Ascending aorta (tissue), 2 donors: ENCODE measurements at places on chromosomes 2 and 18. TPM values are rescaled to one million over a fixed set of nuclear protein-coding genes. Genes with fewer than 3 reads are reported as not detected.
A peak's percentile ranks its signal among the peaks of the same experiment; 100 is the strongest.

RIT2 gene
- not detected for total RNA-seq

RSAD2 gene
- 0.32 TPM for total RNA-seq

MYOM1 gene
- 7.8 TPM for total RNA-seq

KCNG2 gene
- not detected for total RNA-seq

CPLX4 gene
- total RNA-seq = not detected

DNA sequence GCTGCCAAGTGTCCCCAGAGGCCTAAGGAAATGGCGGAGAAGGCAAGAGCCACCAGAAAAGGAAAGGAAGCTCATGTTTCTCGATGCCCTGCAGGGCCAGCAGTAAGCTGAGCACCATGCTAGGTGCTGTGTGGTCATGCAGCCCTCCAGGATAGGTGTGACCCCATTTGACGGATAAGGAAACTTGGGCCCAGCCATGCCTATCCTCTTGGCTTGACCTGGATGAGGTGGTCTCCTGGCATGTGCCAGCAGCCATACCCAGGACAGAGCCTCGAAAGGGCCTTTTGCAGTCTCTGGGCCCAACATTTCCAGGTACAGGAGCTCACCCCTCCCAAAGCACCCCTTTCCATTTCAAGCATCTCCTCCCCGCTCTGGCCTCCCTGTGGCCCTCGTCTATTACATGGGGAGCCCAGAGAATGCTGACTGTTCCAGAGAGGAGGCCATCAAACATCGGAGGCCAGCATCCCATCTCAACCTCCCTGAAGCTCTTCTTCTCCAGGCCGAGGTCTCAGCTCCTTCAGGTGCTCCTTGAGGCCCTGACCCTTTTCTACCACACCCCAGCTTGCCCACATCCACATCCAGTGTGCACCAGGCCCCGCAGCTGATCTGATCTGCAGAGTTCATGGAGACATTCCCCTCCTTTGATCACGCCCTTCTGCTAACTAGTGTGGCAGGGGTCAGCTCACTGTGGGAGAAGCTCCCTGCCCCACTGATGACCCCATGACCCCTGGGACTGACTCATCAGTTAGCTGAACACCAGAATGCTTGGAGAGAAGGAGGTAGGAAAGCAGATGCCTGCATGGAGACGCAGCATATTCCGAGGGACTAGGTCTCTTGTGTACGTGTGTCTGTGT is 208.4 kb downstream of the TNS1 start:
- DNase-seq = peak; percentile 63

GALNT14 gene
- not detected for total RNA-seq

DNA sequence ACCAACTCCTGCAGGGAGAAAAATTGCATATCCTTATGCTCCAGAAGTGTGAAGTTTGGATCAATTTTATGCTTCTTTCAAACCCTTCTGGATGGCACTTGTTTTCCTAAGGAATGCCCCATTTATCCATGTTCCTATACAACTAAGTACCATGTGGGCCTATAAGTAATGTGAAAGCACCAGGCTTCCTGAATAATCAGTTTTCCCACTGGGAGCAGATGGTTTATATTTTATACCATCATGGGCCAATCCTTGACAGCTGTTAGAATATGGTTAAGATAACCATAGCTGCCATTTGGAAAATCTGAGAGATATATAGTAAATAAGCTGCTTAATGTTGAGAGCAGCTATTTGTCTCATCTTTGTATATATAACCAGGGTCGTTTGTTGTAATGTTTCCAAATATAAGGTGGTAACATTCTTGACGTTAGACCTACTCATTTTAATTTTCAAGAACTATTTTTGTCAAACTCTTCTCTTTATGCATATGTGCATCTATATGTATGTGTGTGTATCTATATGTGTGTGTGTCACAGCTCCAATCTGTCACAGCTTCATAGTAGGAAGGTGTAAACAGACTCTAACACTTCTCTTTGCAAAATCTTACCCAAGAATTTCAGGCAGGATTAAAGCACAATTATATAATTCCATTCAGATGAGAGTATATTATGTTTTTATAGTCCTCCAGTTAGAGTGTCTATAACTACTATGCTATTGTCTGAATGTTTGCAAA is 458.7 kb upstream of the GCFC2 start:
- DNase-seq = no peak

LIPG gene
- total RNA-seq = 1.6 TPM

ANKRD30B gene
- not detected for total RNA-seq

GRCh38 chr2:40243581-40244187 is 208.2 kb downstream of the SLC8A1 start:
- no peak for DNase-seq

DNA sequence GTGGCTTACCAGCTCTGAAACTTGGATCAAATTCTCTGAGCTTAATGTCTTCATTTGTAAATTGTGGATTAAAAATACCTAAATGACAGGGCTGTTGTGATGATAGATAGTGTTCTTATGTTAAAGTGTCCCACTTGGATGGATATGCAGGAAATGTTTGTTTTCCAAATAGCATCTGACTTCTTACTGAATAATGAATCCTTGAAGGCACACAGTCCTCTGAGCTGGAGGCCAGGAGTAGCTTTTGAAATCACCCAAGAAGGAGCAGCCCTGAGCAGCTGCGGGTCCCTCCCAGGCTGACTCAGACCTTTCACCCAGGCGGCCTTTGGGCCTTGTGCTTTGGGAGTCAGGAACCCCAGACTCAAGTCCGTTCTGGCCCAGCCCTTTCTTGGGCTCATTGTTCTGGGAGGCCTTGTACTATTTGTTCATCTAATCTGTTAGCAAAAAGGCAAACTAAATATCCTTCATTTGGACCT is 173.0 kb upstream of the GATA6 start:
- no peak for DNase-seq

- DNase-seq = no peak
Observed at GRCh38 chr2:197803033-197803444, 1.4 kb upstream of the PLCL1 start.

DNA sequence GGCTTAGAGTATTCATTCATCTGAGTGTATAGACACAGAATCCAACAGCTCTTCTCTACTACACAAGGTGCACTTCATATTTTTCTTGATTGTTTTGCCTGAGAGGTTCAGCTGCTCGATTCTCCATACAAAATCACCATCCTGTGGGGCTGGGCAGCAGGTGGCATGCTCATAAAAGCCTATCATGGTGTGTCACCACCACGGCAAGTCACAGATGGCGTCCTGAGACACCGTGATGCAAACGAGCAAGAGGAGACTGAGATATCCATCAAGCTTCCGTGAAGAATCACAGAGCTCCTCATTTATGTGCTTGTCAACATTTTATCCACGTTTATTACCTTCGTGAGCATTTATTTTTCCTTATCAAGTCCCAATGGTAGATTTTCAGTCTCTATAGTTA is 22.4 kb upstream of the NRP2 start:
- DNase-seq = no peak

DNA sequence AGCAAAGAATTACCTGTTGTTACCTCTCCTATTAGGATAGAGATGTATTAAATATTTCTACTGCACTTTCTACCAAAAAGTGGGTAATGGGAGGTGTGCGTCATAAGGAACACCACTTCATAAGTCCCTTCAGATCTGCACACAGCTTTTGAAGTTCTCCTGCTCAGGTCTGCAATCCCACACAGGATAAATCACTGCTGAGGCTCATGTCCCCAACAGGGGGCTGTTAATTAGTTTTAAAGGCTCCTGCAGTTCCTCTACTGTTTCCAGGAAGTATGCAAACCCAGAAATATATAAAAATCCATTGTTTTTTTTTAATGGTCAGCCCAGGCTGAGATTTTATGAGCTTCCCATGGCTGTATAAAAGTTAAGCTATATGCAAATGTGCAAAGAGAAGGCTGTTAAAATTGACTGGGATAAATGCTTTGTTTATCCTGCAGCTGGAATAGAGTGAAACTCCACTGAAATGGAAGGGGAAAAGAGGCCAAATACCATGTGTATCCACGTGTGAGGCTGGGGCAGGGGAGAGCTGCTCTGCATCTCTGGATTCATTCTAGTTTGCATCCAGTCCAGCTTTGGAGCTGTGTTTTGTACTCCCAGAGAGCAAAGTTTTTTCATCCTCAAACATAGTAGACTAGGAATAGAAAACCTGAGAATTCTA is 903.7 kb downstream of the TDRD15 start:
- DNase-seq = no peak

GRCh38 chr2:239140346-239141020 is 260.3 kb downstream of the HDAC4 start:
- no peak for DNase-seq

DNA sequence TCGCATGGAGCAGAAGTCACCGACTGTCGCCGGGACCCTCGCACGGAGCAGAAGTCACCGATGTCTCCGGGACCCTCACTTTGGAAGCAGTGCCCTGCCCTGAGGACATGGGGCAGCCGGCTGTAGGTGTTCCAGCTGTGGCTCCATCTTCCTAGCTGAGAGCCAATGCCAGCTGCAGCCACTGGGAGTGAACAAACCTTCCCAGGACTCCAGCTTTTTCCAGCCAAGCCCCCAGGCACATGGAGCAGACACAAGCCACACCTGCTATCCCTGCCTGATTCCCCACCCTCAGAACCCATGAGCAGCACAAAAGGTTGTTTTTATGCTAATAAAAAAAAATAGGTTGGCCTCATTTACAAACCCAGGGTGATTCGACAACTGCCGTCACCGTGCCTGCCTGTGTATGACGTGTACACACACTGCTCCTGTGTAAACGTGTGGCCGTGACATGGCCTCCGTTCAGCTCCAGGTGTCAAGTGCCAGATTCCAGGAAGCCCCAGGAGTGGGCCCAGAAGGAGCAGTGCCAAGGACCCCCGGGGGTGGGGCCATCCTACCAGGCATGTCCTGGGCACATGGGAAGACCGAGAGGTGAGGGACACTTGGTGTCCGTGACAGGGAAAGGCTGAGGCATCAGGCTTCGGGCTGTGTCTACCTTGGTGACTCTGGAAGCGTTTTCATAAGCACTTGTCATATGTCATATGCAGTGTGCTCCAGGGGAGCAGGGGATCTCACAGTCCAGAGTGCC is 91.5 kb downstream of the EIPR1 start:
- peak; percentile 51 for DNase-seq

GRCh38 chr18:57837917-57838548 is 34.9 kb upstream of the ATP8B1 start:
- DNase-seq = no peak
